ENCODE measurements at places on chromosomes 12 and 14. TPM values are rescaled to one million over a fixed set of nuclear protein-coding genes. Genes with fewer than 3 reads are reported as not detected.

Gene ATP5F1B
- total RNA-seq, result 504 TPM

Gene FAM90A1
- under 0.01 TPM for total RNA-seq

Gene ACOT6
- total RNA-seq, result not detected

Gene OVCH1
- total RNA-seq, result 0.09 TPM

Gene CD27
- 0.14 TPM for total RNA-seq

Gene BBOF1
- total RNA-seq, result 9.8 TPM

Gene FAIM2
- 5.5 TPM for total RNA-seq

Gene KRT2
- total RNA-seq, result not detected

Gene SELPLG
- 0.85 TPM for total RNA-seq

Gene ACVRL1
- total RNA-seq, result 19.8 TPM

Gene POTEG
- not detected for total RNA-seq

Gene ERBB3
- total RNA-seq, result 0.28 TPM

All from smooth muscle cell of bladder (primary cell).